ENCODE measurements at places on chromosomes 4 and X.

DNA sequence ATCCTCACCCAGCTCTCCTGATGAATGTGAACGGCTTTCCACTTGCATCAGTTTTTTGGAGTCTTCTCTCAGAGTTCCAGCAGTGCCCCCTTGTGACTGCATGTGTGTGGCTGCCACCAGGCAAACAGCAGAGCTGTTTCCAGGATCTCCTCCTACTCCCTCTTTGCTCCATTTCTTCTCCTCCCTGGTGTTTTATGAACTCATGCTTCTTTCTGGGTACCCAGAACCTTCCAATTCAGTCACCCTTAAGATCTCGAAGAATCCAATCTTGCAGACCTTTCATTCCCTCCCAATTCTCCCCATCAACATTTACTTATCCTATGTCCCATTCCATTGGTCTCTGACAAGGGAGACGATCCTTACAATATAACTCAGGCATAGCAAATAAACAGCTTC lies 6.8 kb upstream of the TCEANC start:
- no peak for DNase-seq

DNA sequence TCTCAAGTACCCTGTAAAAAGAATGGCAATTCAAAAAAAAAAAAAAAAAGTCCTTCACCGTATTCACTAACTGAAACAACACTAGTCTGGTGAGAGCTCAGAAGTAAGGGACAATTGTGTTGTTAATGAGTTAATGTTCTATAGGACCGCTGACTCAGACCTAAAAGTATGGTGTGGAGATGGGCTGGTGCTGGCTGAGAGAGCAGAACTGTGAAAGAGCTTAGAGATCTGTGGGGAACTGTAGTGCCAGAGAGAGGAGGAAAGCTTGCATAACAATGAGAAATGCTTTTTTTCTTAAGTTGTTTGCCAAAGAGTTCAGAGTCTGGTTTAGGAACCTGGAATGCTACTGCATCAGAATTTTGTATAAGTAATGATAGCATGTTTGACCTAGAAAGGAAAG lies 65.1 kb downstream of the LHFPL1 start:
- no peak for DNase-seq

GRCh38 chrX:101659601-101660063 lies at the start of gene ARMCX2:
Gene ARMCX2 (minus strand): TSS chrX:101659850. CDS start chrX:101657588, 2,262 bp downstream.
- no peak for DNase-seq

DNA sequence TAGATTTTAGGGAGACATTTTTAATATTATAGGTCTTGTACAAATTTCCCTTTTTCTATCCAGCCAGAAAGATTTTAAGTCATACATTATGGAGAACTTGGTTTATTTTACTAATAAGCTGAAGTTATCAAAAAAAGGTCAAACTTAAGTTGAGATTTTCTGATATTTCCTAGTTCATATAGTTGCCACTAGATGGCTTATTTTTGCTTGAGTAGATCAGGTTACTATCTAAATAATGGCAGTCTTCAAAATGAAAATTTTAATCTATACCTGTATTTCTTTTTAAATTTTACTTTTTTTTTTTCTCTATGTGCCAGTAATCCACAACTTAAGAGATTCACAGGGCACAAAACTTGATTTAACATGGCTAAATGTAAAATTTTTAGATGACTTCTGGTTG lies 52.3 kb downstream of the USP9X start:
- no peak for DNase-seq

DNA sequence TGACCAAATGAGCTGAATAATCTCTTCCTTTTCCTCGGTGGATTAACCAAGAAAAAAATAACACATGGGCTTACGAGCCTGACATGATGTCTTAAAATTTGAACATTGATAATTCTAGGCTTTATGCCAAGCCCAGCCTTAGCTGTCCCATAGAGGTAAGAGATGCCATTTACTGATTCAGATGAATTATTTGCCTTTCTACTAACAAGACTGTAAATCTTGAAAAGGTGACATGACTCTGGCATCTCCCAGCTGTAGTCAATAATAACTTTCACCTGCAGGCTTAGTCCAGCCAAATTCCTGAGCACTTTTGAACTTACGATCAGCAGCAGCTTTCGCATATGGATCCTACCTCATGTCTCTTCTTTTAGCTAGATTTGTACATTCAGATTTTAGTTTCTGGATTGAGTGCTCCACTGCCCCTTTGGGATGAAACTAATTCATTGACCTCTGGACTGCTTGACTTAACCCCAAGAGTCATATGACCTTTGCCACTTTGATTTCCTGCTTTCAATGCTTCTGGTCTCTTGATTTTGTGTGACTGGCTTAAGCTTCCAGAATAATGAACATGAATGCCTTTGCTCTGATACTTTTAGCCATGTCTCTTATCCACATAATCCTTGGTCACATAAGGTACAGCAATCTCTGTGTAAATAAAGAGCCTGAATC lies 876.4 kb upstream of the SLIT2 start:
- DNase-seq = no peak

- DNase-seq = no peak
Measured at GRCh38 chrX:119647552-119648420, 41.6 kb upstream of the NKRF start.

- peak; percentile 81 for DNase-seq
Measured at GRCh38 chr4:4969298-4969697, 50.0 kb downstream of the CYTL1 start.

- no peak for DNase-seq
Measured at GRCh38 chr4:26522478-26522877, 32.2 kb upstream of the CCKAR start.

GRCh38 chrX:67684136-67684535 lies 140.3 kb downstream of the AR start:
- no peak for DNase-seq

- no peak for DNase-seq
Measured at GRCh38 chr4:76659103-76659490, 224.1 kb downstream of the SHROOM3 start.

GRCh38 chr4:113682730-113683537 lies 78.6 kb downstream of the CAMK2D start:
- no peak for DNase-seq

- no peak for DNase-seq
Measured at GRCh38 chr4:123661080-123661737, 264.6 kb downstream of the SPRY1 start.

- DNase-seq = no peak
Measured at GRCh38 chrX:13309631-13310030, 10.2 kb downstream of the ATXN3L start.

DNA sequence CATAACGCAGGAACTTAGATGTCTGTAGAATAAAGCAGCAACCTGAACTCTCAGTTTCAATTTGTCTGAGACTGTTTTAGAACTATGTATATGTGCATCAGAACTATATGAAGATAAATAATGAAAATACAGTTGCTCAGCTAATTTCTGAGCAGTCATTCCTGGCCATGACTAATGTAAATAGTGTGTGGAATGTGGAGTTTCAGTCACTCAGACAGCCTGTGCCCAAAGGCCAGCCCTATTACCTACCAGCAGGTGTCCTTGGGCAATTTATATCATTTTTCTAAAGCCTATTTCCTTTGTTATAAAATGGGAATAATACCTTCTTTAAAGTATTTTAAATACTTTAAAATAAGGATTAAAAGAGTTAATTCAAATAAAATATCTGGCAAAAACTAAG lies 56.0 kb upstream of the RELL1 start:
- no peak for DNase-seq

GRCh38 chr4:139984471-139984870 lies 169.5 kb downstream of the MAML3 start:
- DNase-seq = no peak

- DNase-seq = no peak
Measured at GRCh38 chrX:154981116-154981411, 41.5 kb downstream of the F8 start.

DNA sequence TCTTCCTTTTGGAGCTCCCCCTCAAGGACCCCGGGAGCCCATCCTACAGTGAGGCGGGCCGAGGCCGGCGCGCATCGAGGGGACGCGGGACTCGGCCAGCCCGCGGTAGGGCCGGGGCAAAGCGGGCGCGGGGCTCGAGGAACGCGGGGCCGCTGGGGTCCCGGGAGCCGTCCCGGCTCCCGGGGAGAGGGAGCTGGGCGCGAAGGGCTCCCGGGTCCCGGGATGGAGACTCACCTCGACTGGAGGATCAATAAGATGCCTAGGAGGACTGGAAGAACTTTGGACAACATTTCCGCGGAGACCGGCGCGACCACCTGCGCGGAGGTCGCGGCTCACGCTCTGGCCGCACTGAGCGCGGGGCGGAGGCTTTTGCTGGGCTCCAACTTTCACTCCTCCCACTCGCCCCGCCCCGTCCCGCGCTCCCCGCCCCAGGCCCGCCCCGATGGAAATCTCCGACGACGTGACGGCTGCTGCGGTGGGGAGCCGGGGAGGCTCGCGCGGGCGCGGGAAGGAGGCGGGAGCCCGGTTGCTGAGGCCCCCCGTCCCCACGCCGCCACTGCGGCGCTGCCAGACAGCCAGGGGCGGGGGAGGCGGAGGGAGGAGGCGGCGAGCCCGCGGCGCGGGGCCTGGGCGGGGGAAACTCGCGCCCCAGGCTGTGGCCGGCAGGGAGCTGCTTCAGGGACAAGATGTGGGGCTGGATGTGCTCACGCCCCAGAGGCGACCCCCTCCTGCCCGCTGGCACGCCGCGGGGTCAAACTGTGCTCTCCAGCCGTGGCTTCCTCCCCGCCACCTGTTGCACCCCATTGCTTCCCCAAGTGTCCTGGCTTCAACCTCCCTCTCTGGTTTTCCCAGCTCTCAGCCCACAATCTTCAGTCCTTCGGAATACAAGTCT lies at the start of gene GABRE:
Gene GABRE (minus strand): TSS at position 341 of the 892 bp plus-strand sequence. CDS start 51 bp downstream, at position 290.
- DNase-seq = peak; percentile 74

GRCh38 chr4:62871078-62871477 lies 1538.2 kb downstream of the TECRL start:
- DNase-seq = no peak

DNA sequence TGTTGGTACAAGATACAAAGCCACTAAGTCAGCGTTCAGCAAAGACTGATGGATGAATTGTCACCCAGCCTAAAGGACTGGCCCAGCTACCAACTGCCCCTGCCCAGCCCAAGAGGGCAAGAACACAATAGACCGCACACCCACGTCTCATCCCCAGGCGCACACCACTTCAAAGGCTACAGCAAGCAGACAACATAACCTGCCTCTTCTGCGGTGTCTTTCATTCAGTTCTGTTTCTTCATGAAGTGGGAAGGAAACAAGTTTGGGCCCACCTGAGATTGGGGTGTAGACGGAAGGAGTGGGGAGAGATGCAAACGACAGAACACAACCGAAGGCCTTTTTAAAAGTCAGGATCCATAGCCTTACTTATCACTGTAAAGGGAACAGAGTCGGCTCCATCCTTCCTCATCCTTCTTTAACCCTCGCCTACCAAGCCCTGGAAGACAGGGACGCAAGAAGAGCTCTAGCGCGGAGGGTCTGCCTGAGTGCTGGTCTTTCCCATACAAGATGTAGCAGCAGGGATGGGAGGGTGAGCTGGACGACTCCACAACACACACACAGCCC lies 691 bp downstream of the SCARB2 start:
- no peak for DNase-seq

- DNase-seq = no peak
Measured at GRCh38 chr4:99052902-99053301, 35.7 kb downstream of the ADH5 start.

DNA sequence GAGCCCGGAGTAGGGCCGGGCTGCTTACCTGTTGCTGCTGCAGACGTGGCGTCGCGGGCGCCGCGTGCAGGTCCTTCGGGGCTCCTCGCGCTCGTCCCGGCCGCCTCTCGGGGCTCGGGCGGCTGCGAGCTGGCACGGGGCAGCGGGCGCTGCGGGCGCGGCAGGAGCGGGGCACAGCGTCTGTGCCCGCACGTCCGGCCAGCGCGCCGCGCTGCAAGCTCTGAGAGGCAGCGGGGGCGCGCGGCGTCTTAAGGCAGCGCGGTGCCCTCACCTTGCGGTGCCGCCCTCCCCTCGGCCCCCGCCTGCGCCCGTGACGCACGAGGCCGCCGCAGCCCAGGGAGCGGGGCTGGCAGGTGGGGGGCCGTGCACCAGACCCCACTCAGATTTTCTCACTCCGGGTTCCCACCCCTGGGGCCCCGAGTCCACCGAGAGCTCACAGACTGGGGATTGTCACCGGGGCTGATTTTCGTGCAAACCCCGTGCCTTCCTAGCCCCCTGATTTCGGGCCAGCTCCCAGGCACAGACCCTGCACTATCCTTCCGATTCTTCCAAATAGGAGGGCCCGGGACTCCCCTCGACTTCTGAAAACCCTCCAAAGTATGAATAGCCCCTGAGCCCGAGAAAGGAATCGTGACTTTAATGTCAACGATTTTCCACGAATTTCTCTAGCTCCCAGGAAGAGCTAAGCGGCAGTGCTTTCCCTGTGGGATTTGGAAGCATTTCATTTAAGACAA lies at the start of gene GPR101:
Gene GPR101 (minus strand): TSS at position 222 of the 734 bp plus-strand sequence. CDS start 2,321 bp downstream, outside the sequence.
- no peak for DNase-seq

- no peak for DNase-seq
Measured at GRCh38 chr4:68691186-68691585, 20.7 kb upstream of the UGT2B15 start.

DNA sequence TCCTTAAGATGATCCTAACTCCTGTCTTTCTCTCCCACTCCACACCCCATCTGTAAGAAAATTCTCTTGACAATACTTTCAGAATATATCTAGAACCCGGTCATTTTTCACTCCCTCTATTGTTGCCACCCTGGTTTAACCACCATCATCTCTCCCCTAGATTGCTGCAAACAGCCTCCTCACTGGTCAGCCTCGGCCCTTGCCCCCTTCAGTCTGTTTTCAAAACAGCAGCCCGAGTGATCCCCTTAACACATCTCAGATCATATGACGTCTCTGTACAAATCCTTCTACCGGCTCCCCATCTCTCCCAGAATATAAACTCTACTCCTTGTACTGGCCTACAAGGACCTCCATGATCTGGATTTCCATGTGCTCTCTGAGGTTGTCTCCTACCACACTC lies 35.2 kb upstream of the F9 start:
- DNase-seq = no peak

GRCh38 chr4:54234497-54235205 lies 5.6 kb downstream of the PDGFRA start:
- no peak for DNase-seq

GRCh38 chr4:101762534-101762933 lies 28.0 kb upstream of the BANK1 start:
- no peak for DNase-seq

DNA sequence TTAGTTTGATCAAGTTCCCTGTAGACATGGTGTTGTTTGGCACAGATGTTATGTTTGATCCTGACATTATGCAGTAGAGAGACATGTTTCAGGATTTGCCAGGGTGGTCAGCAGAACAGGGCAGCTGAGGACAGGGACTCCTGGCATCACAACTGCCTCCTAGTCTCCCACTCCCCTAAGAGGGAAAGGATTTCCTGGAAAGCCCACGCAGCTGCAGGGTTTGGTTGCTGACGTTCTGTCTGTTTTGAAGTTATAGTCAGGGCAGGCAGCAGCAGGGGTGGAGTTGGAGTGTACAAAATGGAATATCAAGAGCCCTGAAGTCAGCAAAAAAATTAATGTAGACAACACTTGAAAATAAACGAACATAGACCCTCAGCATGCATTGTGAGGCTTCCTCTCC lies 125.4 kb downstream of the CPE start:
- DNase-seq = no peak

- peak; percentile 40 for DNase-seq
Measured at GRCh38 chrX:10235851-10236250, 79.1 kb downstream of the CLCN4 start.

GRCh38 chrX:110420771-110421499 lies 62.3 kb downstream of the RTL9 start:
- DNase-seq = no peak
